ENCODE measurements at places on chromosomes 2 and 18. TPM values are rescaled to one million over a fixed set of nuclear protein-coding genes. Genes with fewer than 3 reads are reported as not detected.

The CDH7 gene
- not detected for polyA plus RNA-seq

The SERPINB3 gene
- polyA plus RNA-seq = not detected

The SF3B6 gene
- 295 TPM for polyA plus RNA-seq

The NEU4 gene
- 0.05 TPM for polyA plus RNA-seq

The MC4R gene
- polyA plus RNA-seq = 0.62 TPM

DNA sequence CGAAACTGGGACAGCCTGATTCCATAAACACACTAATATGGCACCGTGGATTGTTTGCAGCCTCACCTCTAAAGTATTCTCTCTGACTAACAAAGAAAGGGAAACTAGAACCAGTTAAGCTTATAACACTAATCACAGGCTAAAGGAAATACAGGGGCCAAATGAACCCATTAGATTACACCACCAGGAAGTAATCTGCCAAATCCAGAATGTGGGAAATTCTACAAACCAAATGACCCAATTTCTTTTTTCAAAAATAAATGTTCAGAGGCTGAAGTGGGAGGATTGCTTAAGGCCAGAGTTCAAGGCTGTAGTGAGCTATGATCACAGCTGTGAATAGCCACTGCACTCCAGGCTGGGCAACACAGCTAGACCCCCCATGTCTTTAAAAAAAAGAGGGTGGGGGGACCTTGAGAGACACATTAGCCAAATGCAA, 1.5 kb upstream of the MPPE1 start:
- DNase-seq = no peak

- peak; percentile 87 for DNase-seq
Observed at GRCh38 chr2:189440947-189441708, at the start of gene WDR75. Gene WDR75, plus strand, starts transcription at chr2:189441474. Its CDS starts 19 bp downstream, at chr2:189441493.

DNA sequence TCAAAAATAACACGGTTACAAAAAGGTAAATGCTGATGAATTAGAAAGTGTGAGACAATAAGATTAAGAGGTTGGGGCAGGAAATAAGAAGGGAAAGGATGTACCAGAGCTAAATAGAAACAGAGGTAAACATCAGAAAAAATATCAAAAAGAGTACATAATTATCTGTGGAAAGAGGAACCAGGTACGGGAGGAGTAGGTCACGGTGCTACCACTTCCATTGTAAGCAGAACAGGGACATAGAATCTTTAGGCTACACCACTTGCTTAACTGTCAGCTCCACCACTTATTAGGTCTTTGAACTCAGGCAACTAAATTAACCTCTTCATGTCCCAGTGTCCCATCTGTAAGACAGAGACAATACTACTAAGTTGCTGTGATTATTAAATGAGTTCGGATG, 350.3 kb downstream of the LRATD1 start:
- no peak for DNase-seq

DNA sequence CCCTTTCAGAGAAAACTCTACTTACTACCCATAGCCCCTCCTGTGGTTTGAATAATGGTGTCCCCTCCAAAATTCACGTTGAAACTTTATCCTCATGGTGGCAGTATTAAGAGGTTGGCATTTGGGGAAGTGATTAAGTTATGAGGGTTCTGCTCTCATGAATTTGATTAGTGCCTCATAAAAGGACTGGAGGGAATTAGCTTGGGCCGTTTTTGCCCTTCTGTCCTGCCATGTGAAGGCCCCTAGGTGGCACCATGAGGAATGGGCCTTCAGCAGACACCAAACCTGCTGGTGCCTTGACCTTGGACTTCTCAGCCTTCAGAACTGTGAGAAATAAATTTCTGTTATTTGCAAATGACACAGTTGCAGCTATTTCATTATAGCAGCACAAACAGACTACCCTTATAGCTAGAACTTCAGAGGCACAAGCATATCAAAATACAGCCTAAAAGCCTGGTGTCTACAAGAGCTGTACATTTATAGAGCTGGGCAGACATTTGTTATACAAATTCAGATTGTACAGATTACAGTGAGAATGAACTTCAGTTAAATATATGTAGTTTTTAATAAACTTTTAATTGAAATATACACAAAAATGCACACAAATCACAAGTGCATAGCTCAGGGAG, 2.6 kb upstream of the PTPN2 start:
- peak; percentile 46 for DNase-seq

DNA sequence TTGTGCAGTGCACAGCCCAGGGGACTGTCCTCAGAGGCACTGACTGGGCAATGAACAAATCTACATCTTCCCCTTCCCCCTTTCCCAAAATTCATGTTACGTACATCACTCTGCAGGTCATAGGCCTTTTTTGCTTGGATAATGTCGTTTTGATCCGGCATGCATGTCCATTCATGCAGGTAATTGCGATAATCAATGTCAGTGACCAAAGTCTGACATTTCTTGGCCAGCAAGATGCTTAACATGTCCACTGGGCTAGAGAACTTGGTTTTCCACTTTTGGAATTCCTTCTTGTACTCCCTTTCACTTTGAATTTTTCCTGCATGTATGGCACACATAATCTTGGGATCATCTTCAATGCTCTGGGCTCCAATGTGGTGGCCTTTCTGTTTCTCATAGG, 124.6 kb downstream of the NEB start:
- no peak for DNase-seq

All from SK-N-SH (cell line).